ENCODE measurements at places on chromosomes 2 and 18.

DNA sequence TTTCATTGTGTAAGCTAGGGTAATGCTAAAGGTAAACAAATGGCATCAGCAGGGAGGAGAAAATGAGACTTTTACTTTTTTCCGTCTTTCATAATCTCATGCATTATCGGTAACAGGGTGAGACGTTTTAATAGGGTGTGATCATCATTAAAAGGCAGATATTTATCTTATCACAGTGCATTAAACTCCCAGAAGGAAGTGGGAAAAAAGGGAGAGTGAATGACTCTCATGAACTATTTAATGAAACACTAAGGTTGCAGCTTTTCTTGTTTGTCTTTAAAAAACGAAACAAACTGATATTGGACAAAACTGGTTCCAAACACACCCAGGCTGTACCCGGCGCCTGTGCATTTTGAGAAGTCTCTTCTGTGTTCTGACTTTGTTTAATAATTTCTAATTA lies 1936.8 kb upstream of the PIK3C3 start:
- DNase-seq, result no peak

- no peak for DNase-seq
Observed at GRCh38 chr2:241770185-241770935, 6.3 kb upstream of the GAL3ST2 start.

GRCh38 chr18:34901299-34901698 lies 139.9 kb upstream of the MAPRE2 start:
- no peak for DNase-seq

DNA sequence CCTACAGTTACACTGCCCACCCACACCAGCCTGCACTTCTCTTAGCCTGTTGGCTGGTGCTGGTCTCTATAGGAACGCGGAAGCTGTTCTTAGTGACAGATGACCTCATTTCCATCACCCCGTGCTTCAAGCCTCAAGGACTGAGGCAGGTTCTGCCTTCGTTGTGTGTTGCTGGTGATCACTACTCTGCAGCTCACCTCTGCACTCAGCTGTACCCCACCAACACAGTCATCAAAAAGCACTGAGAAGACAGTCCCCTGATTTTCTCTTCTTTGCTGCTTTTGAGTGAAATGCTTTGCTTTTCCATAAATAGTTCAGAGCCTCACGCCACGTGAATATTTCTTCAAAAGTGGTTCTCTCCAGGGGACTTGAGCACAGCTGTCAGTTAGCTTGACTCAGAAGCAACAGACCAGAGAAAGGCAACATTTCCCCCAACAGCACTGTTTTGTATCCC lies 225.7 kb upstream of the CCDC150 start:
- DNase-seq, result no peak

GRCh38 chr2:200809506-200810251 lies 2.0 kb upstream of the BZW1 start:
- DNase-seq, result no peak

GRCh38 chr18:6722690-6723089 lies 6.8 kb upstream of the ARHGAP28 start:
- no peak for DNase-seq

- DNase-seq, result no peak
Observed at GRCh38 chr2:39017334-39017733, 103.5 kb downstream of the SOS1 start.

- no peak for DNase-seq
Observed at GRCh38 chr2:157592948-157593347, 35.7 kb downstream of the ACVR1C start.

GRCh38 chr18:26714739-26715138 lies 150.8 kb downstream of the AQP4 start:
- no peak for DNase-seq

- DNase-seq, result no peak
Observed at GRCh38 chr18:54671291-54671881, 80.3 kb downstream of the DYNAP start.

DNA sequence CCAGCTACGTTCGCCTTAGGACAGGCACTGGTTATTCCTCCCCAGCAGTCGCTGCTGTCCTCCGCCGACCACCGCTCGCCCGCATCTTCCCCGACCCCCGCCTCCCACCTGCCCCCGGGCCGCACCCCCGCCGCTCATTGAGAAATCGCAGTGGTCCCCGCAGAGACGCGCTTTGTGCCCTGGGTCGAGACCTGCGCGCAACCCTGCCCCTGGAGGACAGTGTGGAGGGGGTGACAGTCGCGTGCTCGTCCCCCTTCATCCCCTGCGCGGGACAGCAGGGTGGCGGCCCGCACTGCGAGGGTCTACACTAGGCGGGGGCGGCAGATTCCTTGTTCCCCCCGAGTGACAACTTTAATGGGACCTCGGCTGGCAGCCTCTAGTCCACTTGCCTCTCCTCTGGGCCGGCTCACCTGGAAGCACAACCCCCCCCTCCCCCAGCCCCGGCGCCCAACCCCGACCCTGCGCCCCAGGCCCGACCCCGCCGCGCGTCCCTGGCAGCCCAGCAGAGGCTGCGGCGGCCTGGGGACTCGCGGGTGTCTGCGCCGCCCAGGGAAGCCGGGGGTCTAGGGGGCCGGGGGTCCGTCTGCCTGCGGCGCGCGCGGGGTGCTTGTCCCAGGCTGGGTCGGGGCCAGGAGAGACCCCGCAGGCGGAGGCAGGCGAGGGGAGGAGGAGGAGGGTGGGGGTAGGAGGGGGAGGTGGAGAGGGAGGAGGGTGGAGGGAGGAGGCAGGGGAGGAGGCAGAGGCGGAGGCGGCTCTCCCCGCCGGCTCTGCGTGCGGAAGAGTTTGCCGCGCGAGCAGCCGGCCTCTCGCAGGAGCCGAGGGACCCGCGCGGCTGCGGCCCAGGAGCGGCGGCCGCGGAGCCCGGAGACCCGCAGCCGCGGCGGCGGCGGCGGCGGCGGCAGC lies at the start of gene NPAS2:
Gene NPAS2 (plus strand): TSS at position 770 of the 903 bp plus-strand sequence. CDS start 84,616 bp downstream, outside the sequence.
- peak; percentile 13 for DNase-seq

- no peak for DNase-seq
Observed at GRCh38 chr2:151851761-151852160, 23.5 kb upstream of the ARL5A start.

- DNase-seq, result no peak
Observed at GRCh38 chr2:41954304-41955291, 93.2 kb upstream of the PKDCC start.

GRCh38 chr2:101205521-101206479 lies 46.9 kb upstream of the CNOT11 start:
- DNase-seq, result peak; percentile 21

- no peak for DNase-seq
Observed at GRCh38 chr2:122703676-122704075, 948.2 kb downstream of the TSN start.

GRCh38 chr2:128306931-128307460 lies 11.7 kb downstream of the HS6ST1 start:
- no peak for DNase-seq

DNA sequence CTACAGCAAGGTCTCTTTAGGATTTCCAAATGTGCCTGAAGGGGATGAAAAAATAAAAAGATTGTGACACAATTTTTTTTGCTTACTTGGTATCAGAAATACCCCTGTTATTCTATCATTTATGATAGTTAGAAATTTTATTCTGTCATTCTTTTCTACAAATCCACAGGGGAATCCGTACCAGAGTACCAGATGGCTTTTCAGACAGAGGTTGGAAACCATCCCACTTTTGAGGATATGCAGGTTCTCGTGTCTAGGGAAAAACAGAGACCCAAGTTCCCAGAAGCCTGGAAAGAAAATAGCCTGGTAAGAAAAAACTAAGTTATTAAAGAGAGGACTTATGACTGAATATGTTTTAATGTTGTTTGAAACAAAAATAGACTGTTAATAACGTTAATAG lies 92.6 kb upstream of the FAM117B start:
- DNase-seq, result no peak

- DNase-seq, result no peak
Observed at GRCh38 chr18:50428531-50429206, 53.8 kb downstream of the SKA1 start.

DNA sequence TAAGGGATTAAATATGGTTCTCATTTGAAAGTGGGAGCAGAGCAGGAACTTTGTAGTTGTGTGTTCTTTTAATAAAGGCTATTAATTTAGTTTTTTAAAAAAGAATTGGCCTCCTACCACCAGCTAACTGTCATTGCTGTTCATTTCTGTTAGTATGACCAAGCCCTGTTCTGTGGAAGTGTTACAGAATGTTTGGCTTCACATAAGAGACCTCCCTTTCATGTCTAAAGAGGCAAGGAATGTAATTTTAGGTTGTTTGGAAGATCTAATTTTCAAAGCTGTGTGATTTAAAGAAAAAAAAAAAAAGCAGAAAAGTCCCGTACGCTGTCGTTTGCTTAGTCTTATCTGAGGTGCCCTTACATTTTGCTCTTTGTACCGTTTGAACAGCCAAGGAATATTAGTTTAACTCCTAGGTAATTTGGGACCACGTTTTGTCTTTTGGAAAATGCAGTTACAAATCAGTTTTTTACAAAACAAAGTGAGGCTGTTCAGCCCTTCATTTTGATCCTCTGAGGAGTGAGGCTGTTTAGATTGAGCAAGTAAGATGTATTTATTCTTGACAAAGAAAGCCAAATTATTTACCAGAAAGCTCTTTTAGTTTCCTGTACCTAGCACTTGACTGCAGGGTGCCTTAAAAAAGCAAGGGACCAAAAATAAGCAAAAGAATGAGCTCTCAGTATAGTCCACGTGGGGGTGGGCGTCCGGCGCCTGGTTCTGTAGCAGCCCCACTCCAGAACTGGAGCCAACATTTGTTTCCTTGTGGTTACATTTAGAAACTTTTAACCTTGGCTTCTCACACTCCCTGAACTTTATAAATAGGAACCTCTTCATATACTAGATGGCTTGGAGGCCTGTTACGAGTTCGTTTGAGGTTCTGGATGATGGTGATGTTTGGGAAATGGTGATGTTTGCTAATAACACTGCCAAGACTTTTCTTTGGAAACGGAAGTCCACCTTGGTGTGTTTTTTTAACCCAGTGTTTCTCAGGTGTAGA lies 136.2 kb downstream of the FMNL2 start:
- DNase-seq, result no peak

DNA sequence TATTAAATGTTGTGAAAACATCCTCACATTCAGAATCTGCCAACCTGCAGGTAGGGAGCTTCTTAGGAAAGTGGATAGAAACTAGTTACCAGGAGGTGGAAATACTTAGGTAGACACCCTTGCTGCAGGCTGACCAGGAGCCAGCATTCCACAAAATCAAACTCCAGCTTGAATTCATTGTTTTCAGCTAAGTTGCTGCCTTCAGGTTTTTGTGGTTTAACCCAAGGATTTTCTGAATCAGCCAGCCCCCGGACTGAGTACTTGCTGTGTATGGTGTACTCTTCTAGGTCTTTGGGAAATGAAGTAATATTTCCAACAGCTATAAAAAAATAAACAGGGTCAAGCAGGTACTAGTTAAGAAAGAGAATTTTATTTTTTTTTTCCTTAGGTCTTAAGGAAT lies 192.1 kb upstream of the CHST9 start:
- no peak for DNase-seq

DNA sequence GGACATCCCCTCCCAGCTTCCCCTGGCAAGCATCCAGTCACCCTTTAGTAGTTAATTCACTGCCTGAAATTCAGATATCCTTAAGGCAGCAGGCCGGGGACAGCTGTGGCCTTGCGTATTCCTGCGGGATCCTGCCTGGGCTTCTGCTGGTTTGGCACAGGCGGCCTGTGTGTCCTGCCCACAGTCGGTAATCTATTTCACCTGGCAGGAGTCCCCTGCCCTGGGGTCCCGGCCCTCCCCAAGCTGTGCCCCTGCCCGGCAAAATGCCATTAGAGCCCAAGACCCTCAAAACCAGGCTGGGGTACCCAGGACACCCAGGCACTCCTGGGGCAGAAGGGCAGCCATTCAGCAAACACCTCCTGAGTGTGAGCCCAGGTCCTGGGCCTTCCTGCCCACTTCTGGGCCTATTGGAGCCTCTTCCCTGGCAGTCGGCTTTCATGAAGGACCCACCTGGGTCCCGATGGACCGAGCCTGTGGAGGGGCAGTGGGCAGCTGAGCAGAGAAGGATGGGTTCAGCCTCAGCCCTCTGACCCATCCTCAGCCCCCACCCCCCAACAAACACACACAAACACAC lies 11.6 kb downstream of the CROCC2 start:
- DNase-seq, result no peak

- DNase-seq, result no peak
Observed at GRCh38 chr18:45166341-45166835, 448.9 kb upstream of the SLC14A2 start.

DNA sequence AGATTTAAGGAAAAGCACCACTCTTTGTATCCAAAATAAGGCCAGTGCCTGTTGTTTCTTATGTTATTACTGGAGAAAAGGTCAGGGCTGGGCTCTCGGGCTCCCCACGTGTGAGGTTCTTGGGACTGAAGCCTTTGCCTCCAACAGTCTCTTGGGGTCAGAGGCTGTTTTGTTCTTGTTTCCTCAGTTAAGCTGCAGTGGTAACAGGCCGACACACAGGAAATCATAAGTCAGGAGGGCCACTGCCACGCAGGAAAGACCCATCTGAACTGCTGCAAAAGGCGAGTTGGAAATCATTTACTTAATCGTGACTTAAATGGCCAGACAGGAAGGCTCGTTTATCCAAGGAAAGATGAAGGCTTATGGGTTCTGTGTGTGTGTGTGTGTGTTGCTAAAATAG lies 30.3 kb upstream of the IL37 start:
- DNase-seq, result no peak

Data from neural crest cell (in vitro differentiated cells).